ENCODE measurements at places on chromosomes 1 and 21. TPM values are rescaled to one million over a fixed set of nuclear protein-coding genes. Genes with fewer than 3 reads are reported as not detected.
A peak's percentile ranks its signal among the peaks of the same experiment; 100 is the strongest.

Gene DCST1
- total RNA-seq: 0.90 TPM

Gene SETDB1
- 35.2 TPM for total RNA-seq

Gene PRRX1
- total RNA-seq: 55.5 TPM

Gene AMY1C
- total RNA-seq: not detected

Gene GBP4
- 4.0 TPM for total RNA-seq

Gene OR2T29
- total RNA-seq: not detected

Gene CACNA1E
- not detected for total RNA-seq

Gene CLCNKB
- not detected for total RNA-seq

Gene KLHDC7A
- total RNA-seq: not detected

Gene FCRL6
- 1.9 TPM for total RNA-seq

Gene HIVEP3
- total RNA-seq: 6.5 TPM

Gene A3GALT2
- 0.66 TPM for total RNA-seq

Gene GBP1
- total RNA-seq: 22.0 TPM

Gene RSPO1
- total RNA-seq: not detected

Gene IL23R
- total RNA-seq: not detected

DNA sequence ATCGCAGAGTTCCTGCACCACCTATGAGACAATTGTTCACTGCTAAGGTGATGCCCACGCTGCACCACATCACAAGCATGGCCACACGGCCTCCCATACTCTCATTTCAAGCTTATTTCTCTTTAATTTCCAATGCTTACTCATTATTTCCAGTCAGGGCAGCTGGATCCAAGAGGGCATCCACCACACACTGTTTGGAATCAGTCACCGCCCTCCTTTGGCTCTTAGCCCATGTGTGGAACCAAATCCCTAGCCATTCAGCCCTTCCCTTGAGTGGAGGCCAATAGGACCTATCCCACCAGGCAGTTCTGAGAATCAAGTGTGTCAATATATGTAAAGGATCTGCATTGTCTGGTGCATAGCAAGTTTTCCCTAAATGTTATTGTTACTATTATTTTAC, 26.3 kb upstream of the PALMD start:
- no peaks in the 10 kb centered on the region for H3K36me3 ChIP-seq
- H3K27ac ChIP-seq: no peak overlapping the region
- no peaks in the 10 kb centered on the region for H3K4me1 ChIP-seq
- no peak for DNase-seq
- no peak overlapping the region for H3K4me3 ChIP-seq

- H3K4me1 ChIP-seq: peaks cover 8% of the 10 kb centered on the region
- H3K36me3 ChIP-seq: no peaks in the 10 kb centered on the region
- peaks cover 8% of the 10 kb centered on the region for H3K27me3 ChIP-seq
- H3K27ac ChIP-seq: no peak overlapping the region
- no peak overlapping the region for H3K4me3 ChIP-seq
- no peak for DNase-seq
Observed at GRCh38 chr1:16975211-16975610, 5.2 kb downstream of the MFAP2 start.

- H3K36me3 ChIP-seq: no peaks in the 10 kb centered on the region
- no peaks in the 10 kb centered on the region for H3K27me3 ChIP-seq
- H3K27ac ChIP-seq: no peak overlapping the region
- peak; percentile 68 for DNase-seq
Observed at GRCh38 chr1:239987103-239987745, 104.5 kb upstream of the FMN2 start.

DNA sequence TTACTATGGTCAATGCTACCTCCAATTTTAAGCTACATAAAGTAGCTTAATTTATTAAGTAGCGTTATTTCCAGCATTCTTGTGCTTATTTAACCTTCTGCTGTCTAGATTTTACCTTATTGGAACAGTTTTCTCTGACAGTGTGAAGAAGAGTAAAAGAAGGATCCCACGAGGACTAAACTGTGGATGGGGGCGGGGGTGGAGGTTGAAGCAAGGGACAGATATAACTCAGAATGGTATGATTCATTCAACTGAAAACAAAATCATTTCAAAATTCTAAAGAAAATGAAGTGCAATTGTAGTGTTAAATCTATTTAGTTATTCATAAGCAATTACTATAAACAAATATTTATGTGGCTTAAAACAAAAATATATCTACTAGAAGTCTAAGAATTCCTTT, 11.5 kb upstream of the VAV3 start:
- no peak for DNase-seq
- H3K27me3 ChIP-seq: no peaks in the 10 kb centered on the region
- no peak overlapping the region for H3K4me3 ChIP-seq
- H3K27ac ChIP-seq: no peak overlapping the region
- no peaks in the 10 kb centered on the region for H3K36me3 ChIP-seq

- H3K27me3 ChIP-seq: no peaks in the 10 kb centered on the region
- H3K27ac ChIP-seq: no peak overlapping the region
- H3K4me1 ChIP-seq: peaks cover 30% of the 10 kb centered on the region
- H3K36me3 ChIP-seq: no peaks in the 10 kb centered on the region
- DNase-seq: no peak
Observed at GRCh38 chr1:193143285-193143684, 21.5 kb downstream of the CDC73 start.

DNA sequence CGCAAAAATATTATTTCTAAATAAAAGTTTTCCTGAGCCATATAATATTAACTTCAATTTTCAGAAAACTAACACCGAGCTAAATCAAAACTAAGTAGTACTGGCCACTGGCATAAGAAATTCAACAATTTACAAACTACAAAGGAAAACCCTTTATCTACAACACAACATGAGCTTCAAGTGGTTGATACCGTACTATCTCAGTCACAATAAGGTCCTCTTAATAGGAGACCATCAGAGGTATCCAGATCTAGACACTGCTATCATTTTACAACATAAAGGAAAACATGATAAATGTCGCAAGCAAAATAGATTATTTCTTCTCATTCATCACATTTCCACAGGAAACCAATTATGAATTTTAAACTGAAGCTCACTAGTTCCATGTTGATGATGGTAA, 39.5 kb downstream of the GATAD2B start:
- H3K4me1 ChIP-seq: peaks cover 21% of the 10 kb centered on the region
- H3K27ac ChIP-seq: no peak overlapping the region
- no peak overlapping the region for H3K4me3 ChIP-seq
- H3K27me3 ChIP-seq: no peaks in the 10 kb centered on the region

GRCh38 chr1:28815533-28816185, 3.7 kb downstream of the OPRD1 start:
- H3K4me3 ChIP-seq: no peak overlapping the region
- peaks cover 11% of the 10 kb centered on the region for H3K4me1 ChIP-seq
- H3K36me3 ChIP-seq: no peaks in the 10 kb centered on the region
- no peak overlapping the region for H3K27ac ChIP-seq

DNA sequence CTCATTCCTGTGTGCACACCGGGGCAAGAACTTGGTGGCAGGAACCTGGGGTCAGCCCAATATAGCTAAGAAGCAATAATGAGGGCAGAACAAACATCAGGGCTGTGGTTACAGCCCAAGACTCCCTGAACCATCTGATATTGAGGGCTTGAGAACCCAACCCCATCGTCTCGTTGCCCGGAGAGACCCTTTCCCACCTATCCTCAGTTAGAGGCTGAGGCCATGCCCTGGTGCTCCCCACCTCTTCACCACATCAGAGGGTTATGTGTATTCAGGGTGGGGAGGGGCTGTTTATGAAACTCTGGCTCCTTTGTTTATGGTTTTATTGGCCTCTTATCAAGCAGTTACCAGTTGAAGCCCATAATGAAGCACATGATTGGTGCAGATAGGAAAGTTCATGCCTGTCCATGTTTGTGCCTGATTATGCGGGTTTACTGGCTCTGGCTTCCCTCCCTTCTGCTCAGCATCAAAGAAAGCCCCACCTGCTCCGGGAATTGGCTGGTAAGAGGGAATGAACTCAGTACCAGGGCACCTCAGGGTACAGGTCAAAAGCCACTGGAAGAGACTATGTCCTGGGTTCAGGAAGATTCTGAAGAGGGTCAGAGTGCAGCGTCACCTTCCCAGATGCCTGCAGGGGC, 14.5 kb downstream of the NUAK2 start:
- H3K4me1 ChIP-seq: peaks cover 8% of the 10 kb centered on the region
- no peak for DNase-seq
- no peak overlapping the region for H3K27ac ChIP-seq
- no peak overlapping the region for H3K4me3 ChIP-seq
- H3K27me3 ChIP-seq: no peaks in the 10 kb centered on the region

- no peak overlapping the region for H3K4me3 ChIP-seq
- no peaks in the 10 kb centered on the region for H3K27me3 ChIP-seq
- H3K4me1 ChIP-seq: peaks cover 7% of the 10 kb centered on the region
Observed at GRCh38 chr1:21865609-21865942, 53.5 kb downstream of the LDLRAD2 start.

- peaks cover 23% of the 10 kb centered on the region for H3K4me1 ChIP-seq
- peaks cover 62% of the 10 kb centered on the region for H3K27me3 ChIP-seq
- H3K36me3 ChIP-seq: no peaks in the 10 kb centered on the region
- DNase-seq: no peak
- peak overlapping the region; percentile 71 for H3K27ac ChIP-seq
Observed at GRCh38 chr1:37033355-37034101, 787 bp downstream of the GRIK3 start.

- no peaks in the 10 kb centered on the region for H3K27me3 ChIP-seq
- no peak overlapping the region for H3K27ac ChIP-seq
- no peak overlapping the region for H3K4me3 ChIP-seq
- DNase-seq: no peak
- no peaks in the 10 kb centered on the region for H3K36me3 ChIP-seq
Observed at GRCh38 chr1:47179988-47180563, 9.8 kb downstream of the PDZK1IP1 start.

GRCh38 chr1:63911049-63911448, 137.2 kb downstream of the ROR1 start:
- no peak overlapping the region for H3K27ac ChIP-seq
- no peaks in the 10 kb centered on the region for H3K36me3 ChIP-seq
- no peak overlapping the region for H3K4me3 ChIP-seq
- no peak for DNase-seq
- H3K4me1 ChIP-seq: no peaks in the 10 kb centered on the region

GRCh38 chr1:7919880-7920279, 20.8 kb downstream of the TNFRSF9 start:
- H3K4me1 ChIP-seq: no peaks in the 10 kb centered on the region
- H3K36me3 ChIP-seq: no peaks in the 10 kb centered on the region
- H3K4me3 ChIP-seq: no peak overlapping the region
- no peak overlapping the region for H3K27ac ChIP-seq

GRCh38 chr1:157292302-157292701, 154.1 kb upstream of the ETV3 start:
- DNase-seq: no peak
- no peak overlapping the region for H3K4me3 ChIP-seq
- no peak overlapping the region for H3K27ac ChIP-seq

GRCh38 chr1:204797401-204797800, 73.3 kb upstream of the NFASC start:
- H3K27me3 ChIP-seq: no peaks in the 10 kb centered on the region
- no peaks in the 10 kb centered on the region for H3K4me1 ChIP-seq
- no peak for DNase-seq
- H3K4me3 ChIP-seq: no peak overlapping the region

GRCh38 chr1:50975436-50975835, 5.4 kb downstream of the CDKN2C start:
- peak overlapping the region; percentile 98 for H3K27ac ChIP-seq
- no peaks in the 10 kb centered on the region for H3K36me3 ChIP-seq
- peaks cover 6% of the 10 kb centered on the region for H3K27me3 ChIP-seq
- no peaks in the 10 kb centered on the region for H3K4me1 ChIP-seq

DNA sequence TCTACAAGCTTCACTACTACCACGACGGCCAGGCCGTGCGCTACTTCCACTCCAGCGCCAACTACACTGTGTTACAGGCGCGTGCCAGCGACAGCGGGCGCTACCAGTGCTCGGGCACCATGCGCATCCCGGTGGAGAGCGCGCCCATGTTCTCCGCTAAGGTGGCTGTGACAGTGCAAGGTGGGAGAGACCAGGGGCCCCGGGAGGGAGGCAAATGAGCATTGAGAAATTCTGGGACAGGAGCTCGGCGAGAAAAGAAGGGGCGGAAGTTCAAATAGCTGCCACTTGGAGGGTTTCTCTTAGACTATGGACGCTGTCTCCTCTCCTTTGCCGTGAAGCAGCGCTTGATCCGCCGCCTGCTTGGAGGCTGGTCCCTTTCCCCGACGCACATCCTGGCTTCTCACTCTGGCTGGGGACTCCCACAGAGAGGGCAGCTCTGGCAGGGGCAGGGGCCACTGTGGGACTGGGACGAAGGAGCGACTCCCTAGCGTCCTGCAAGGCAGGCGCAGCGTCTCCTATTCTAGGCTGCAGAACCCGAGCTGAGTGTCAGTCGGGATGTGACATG, 4.6 kb downstream of the FCRLB start:
- H3K27me3 ChIP-seq: no peaks in the 10 kb centered on the region
- H3K4me1 ChIP-seq: no peaks in the 10 kb centered on the region
- H3K36me3 ChIP-seq: no peaks in the 10 kb centered on the region
- peak overlapping the region; percentile 74 for H3K4me3 ChIP-seq
- H3K27ac ChIP-seq: peak overlapping the region; percentile 74

DNA sequence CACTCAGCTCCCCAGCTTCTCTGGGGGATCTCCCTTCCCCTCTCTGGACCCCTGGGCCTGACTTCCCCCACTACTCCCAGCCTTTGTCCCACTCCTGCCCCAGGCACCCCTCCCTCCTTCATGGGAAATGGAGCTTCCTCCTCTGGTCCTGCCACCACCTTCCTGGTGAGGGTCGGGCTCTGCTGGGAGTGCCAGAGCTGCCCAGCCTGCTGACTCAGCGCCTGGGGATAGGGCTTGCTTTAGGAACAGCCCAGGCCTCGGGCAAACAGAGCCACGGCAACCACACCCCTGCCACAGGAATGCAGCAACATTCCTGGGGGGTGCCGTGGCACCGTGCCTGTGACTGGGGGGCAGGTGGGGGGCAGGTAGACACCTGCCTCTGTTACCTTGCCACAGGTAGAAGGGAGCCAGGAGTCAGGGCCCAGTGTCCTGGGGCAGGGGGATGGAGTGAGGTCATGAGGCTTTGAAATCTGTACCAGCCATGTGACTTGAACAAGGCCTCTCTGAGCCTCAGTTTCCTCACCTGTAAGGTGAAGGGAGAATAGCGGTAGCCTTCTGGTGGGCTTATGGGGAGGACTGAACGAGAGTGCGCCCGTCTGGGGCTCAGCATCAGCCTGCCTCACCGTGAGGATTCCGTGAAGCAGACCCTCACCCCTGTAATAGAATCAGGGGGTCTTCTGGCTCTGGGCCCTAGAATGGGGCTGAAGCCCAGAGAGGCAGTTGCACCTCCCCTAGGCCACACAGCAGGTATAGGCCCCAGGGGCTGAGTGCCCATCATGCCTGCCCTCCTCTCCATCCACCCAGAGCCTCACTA, 17.8 kb upstream of the EPHA2 start:
- no peak for DNase-seq
- H3K36me3 ChIP-seq: no peaks in the 10 kb centered on the region
- H3K27ac ChIP-seq: peak overlapping the region; percentile 88
- H3K27me3 ChIP-seq: no peaks in the 10 kb centered on the region

GRCh38 chr1:185821612-185822385, 87.6 kb downstream of the HMCN1 start:
- no peak overlapping the region for H3K4me3 ChIP-seq
- H3K36me3 ChIP-seq: no peaks in the 10 kb centered on the region
- H3K4me1 ChIP-seq: no peaks in the 10 kb centered on the region
- no peak overlapping the region for H3K27ac ChIP-seq
- no peak for DNase-seq

DNA sequence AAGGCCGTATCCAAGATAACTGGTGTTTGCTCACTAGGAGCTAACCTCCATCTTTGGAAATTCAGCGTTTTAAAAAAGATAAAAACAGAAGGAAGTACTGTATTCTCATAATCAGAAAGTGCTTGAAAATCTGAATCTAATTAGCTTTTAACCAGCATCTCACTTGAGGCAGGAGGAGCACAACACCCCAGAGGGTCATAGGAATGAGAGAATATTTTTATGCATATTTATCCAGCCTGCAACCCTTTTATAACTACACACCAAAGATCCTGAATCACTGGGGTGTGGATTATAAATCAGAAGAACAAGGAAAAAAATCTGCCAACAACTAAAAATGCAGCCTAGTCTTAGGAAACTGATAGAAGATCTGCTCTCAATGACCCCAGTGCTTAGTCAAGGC, 68.0 kb upstream of the PTCH2 start:
- H3K27me3 ChIP-seq: no peaks in the 10 kb centered on the region
- peaks cover 19% of the 10 kb centered on the region for H3K4me1 ChIP-seq
- H3K4me3 ChIP-seq: no peak overlapping the region
- DNase-seq: no peak
